ENCODE measurements at places on chromosomes 1 and 21.
A peak's percentile ranks its signal among the peaks of the same experiment; 100 is the strongest.

- no peak for DNase-seq
Observed at GRCh38 chr1:165551469-165551868, 7.7 kb downstream of the LRRC52 start.

DNA sequence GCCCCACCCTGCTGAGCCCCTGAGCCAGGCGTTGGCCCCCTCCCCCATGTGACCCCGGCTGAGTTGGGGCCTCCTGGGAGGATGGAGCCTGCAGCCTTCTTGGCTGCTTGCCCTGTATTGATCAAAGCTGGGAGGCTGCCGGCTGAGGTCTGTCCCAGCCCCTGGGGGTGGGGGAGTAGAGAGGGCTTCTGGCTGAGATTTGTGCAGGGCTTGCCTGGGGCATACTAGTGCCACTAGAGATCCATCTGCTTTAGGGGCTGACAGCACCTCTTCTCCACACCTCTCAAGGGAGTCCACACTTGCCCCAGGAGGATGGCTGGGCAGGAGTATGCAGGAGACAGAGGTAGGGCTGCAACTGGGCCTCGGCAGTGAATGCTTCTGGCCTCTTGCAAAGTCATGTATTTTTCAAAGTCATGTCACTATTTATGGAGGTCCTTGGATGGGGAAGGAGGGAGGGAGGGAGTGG is 53.6 kb upstream of the SSBP3 start:
- DNase-seq = no peak

DNA sequence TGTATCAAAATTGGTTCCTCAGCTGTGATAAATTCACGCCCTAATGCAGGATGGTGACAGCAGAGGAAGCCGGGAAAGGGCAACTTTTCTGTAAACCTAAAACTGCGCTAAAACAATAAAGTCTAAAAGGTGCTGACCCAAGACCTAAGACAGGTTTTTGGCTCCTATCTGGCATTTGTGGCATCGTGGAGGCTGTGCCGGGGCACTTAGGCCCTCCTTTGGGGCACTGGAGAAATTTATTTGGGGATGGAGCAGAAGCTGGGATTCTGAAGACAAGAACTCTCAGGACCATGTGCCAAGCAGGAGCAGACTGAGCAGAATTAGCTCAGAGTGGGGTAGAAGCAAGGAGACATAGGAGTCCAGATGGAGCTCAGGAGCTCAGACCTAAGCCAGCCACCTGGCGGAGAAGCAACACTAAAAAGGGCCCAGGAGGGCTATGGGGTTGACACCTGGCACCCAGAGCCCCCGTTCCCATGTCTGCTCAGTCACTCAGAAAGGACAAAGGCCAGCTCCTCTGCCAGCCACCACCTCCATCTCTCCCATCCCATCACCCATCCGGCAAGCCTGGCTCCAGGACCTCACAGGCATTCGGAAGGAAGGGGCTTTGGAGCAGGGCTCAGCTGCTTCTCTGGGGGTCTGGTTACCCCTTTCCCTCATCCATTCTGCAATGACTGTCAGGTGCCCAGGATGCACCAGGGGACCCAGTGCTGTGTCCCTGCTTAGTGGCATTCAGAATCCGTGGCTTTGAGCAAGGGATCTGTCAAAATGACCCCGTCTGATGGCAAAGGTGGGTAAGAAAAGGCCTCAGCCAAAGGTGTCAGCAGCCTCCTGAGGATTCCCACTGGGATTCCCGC is 347.7 kb downstream of the NPHP4 start:
- no peak for DNase-seq

GRCh38 chr1:171501305-171502024 is 16.1 kb downstream of the PRRC2C start:
- no peak for DNase-seq

GRCh38 chr21:17697473-17697872 is 84.8 kb upstream of the BTG3 start:
- DNase-seq = no peak

GRCh38 chr21:37408464-37409193 is 42.1 kb downstream of the DYRK1A start:
- DNase-seq = no peak

GRCh38 chr1:180231936-180232335 is 1.9 kb downstream of the LHX4 start:
- DNase-seq = no peak

DNA sequence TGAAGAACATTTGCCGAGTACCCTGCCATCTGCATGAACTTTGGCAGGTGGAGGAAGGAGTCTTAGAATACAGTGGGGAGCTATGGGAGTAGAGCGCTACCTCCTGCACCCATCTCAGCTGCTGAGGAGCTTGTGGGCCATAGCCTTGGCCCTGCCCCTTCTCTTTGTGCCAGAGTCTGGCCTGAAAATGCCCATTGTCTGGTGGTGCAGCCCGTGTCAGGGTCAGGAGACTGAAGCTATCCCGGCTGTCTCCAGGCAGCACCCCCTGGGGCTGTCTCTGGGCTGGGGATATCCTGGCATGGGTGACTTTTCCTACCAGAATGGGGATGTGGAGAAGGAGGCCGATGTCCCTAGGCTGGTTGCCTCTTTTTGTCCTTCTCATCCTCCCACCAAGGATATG is 7.3 kb downstream of the IPO13 start:
- no peak for DNase-seq

GRCh38 chr1:153946622-153947241 is at the start of gene DENND4B:
Gene DENND4B (minus strand): TSS chr1:153946718. CDS start chr1:153944374, 2,344 bp downstream.
- peak; percentile 88 for DNase-seq

DNA sequence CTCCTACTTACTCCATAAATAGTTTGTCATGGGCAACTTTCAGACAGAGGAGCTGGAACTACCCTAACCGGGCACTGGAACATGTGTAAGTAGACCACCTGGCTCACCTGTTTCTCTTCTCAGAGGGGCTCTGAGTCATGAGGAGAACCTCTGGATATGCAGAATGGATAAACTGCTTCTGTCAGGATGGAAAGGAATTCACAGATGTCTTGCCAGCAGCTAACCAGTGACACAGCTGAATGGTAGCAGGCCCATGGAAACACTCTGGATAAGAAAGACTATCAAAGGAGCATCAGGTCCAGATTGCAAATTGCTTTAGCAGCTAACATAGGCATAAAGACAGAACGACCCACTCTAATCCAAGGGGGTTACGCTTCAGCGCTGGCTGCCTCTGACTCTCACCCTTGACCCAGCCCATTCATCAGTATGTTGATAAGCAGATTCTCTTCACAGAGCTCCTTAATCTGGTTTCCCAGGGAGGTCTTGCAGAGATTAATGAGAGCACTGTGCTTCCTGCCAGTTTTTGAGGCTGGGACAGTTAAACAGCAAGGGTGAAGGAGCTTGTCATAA is 54.2 kb downstream of the HIVEP3 start:
- DNase-seq = no peak

- DNase-seq = no peak
Observed at GRCh38 chr1:228648647-228649383, 86.5 kb upstream of the RHOU start.

DNA sequence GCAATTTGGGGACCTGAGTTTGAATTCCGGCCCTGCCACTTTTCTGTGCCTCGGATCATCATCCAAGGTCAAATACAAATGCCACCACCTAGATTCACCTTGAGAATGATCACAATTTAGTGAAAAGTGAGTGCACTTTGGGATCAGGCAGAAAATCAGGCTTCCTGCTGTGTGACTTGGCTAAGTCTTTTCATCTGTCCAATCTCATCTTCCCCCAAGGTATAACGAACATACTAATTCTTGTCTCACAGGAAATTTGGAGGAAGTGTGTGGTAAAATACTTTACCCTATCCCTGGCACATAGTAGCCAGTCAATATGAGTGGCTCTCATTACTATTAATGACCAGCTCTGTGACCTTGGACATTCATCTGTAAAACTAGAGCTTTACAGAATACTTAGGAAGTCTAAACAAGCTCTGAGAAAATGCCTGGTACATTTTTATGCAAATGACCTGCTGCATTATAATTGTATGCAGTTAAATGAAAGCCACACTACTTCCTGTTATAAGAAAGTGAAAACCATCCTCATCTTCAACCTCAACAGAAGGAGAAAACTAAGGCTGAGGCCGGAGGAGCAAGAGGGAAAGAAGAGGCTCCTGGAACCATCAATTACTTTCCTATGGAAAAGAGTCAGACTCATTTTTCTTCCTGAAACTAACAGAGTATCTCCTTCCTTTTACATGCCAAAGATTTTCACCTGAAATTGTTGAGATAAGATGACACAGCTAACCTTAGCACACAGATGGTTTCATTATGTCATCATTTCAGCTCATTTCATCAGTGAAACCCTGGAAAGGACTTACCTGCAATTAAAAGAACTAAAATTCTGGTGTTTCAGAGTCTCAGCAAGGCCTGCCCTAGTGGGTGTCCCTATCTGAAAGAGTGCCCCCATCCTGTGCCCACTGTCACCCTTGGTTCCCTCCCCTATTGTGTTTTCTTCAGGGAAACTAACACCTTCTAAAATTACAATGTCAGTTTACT is 32.6 kb upstream of the RGS8 start:
- DNase-seq = no peak

- DNase-seq = no peak
Observed at GRCh38 chr1:182196897-182197870, 135.7 kb upstream of the ZNF648 start.

DNA sequence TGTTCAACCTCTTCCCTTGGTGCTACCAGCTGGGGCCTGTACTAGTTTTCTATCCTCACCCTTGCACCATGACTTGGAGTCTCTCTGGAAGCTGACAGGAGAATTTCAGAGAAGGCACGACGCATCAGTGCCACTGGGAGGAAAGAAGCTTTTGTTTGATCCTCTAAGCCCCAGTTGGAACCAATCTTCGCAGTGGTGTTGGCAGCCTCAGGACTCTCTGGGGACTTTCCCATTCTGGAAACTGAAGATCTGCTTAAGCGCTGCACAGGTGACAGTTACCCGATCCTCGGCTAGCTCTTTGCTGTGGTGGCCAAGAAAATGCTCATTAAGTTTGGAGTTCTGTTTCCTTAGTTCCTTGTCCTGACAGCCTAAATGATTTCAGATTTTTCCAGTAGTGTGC is 222.3 kb downstream of the RHOU start:
- DNase-seq = no peak

- no peak for DNase-seq
Observed at GRCh38 chr1:232511172-232511571, 118.8 kb downstream of the SIPA1L2 start.

DNA sequence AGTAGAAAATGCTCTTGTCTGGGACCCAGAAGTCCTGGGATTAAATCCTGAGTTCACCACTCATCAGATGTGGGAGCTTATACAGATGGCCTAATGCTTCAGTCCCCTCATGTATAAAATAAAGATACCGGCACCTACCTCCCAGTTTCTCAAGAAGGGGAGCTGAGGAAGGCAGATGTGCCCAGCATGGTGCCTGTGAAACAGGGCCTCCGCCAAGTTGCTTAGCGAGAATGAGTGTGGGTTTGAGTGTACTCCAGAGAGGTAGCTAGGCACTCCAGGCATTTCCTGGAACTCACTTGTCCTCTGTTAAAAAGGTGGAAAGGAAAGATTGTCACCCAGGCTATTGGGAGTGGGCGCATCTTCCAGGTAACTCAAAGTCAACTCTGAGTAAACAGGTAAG is 37.8 kb downstream of the IER5 start:
- no peak for DNase-seq

- DNase-seq = no peak
Observed at GRCh38 chr1:223233019-223233409, 90.0 kb upstream of the TLR5 start.

- no peak for DNase-seq
Observed at GRCh38 chr21:38266732-38267131, 9.9 kb downstream of the KCNJ15 start.

- peak; percentile 67 for DNase-seq
Observed at GRCh38 chr1:181033799-181034451, at the start of gene MR1. Gene MR1 (plus strand): TSS chr1:181033983. CDS start chr1:181034008, 25 bp downstream.

DNA sequence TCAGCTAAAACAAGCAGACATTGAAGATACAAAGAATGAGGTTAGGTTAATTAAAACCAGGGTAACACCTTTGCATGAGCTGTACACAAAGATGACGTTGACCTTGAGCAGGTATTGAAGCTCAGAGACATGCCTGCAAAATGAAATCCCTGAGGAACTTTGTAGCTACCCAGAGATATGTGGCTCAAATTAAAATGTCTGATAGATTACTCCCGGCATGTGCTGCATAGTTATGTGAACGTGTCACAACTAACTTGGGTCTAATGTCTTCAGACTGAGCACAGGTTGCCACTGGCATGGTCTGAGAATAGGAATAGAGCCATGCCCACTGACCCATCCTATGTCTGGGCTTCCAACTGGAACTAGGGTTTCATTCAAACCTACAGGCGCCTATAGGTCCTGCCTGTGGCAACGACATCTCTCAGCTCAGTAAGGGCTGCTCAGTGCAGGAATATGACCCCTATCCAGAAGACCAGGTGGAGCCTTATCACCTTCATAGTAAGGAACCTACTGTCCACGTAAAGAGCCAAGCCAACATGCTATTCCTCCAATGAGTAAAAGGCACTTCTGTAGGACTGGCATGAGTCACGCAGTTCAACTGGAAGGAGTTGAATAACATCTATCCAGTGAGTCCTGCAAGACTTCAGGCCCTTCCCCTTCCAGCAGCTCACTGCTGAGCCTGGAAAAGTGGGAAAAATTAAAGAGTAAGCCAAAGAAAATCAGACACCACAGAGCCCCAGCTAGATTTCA is 60.7 kb downstream of the PRKAB2 start:
- DNase-seq = no peak

DNA sequence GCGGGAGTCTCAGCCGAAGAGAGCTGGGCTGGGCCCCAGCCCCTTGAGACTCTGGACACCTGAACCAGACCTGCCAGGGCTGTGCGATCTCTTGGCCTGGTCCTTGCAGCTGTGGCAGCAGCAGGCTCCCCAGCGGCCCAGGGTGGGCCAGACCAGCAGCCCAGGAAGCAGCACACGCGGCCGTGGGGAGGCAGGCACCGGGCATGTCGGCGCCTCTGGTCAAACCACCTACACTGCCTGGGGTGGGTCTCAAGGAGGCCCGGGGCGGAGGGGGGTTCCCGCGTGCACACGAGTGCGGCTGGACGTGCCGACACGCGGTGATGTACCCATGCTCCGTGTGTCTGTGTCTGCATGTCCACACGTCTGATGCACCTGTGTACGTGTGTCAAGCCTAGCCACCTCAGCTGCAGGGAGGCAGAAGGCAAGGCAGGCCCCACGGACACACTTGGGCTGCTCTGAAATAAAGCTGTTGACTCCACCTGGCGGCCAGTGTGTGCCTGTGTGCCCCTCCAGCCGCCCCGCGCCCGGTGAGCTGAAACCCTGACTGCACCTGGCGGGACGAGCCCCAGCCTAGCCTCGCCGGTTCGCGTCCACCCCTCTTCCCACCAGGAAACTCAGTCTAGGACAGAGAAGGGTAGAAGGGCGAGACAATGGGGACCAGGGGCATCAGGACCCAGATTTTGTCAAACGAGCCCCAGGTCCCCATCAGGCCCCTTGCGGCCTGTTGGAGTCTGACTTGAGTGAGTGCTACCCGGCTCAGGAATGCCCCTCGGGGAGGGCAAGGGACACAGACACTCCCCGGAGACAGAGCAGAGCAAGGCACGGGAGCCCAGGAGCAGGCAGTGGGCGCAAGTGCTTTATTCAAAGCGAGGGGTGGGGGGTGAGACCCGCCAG is 11.6 kb downstream of the SCNN1D start:
- DNase-seq = no peak
